ENCODE measurements at places on chromosomes 13 and 19. TPM values are rescaled to one million over a fixed set of nuclear protein-coding genes. Genes with fewer than 3 reads are reported as not detected.

FOSB gene
- total RNA-seq: 34.9 TPM

ZNF43 gene
- total RNA-seq: 13.1 TPM

PGLYRP2 gene
- total RNA-seq: not detected

NLRP7 gene
- not detected for total RNA-seq

SSC5D gene
- 0.53 TPM for total RNA-seq

PTGIR gene
- 0.32 TPM for total RNA-seq

KBTBD7 gene
- 2.3 TPM for total RNA-seq

CRLF1 gene
- total RNA-seq: 9.8 TPM

ACER1 gene
- total RNA-seq: not detected

DNAAF3 gene
- total RNA-seq: 2.6 TPM

CEACAM4 gene
- not detected for total RNA-seq

OSCAR gene
- 8.3 TPM for total RNA-seq

ZNF83 gene
- 33.8 TPM for total RNA-seq
